ENCODE measurements at places on chromosomes 5 and 9. TPM values are rescaled to one million over a fixed set of nuclear protein-coding genes. Genes with fewer than 3 reads are reported as not detected.

GRCh38 chr5:126284977-126285696, 138.1 kb upstream of the GRAMD2B start:
- H3K4me1 ChIP-seq, result no peaks in the 10 kb centered on the region
- no peaks in the 10 kb centered on the region for H3K27me3 ChIP-seq
- no peak for DNase-seq
- no peak overlapping the region for H3K27ac ChIP-seq
- H3K36me3 ChIP-seq, result no peaks in the 10 kb centered on the region

DNA sequence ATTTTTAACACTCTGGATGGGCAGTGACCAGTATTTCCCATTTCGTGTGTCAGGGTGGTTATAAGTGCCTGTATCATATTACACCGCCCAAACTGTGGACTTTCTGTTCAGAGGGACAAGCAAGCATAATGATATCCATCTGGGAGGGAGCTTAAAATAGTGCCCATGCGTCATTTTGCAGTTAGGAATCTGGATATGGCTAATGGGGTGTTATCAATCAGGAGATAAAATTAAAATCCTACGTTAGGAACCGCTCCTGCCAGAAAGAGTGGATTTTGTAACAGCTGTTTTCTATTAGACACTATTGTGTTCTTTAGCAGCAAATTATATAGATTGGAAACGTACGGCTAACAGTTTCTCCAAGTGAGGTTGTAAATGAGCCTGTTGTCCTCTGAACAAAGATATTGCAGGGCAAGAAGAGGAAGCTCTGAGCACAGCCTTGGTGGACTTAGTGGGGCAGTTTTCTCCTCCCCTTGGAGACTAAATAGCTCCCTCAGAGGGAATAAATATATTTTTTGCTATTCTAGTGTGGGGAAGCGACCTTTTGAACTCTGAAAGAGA, 160.4 kb downstream of the SPATA31D1 start:
- no peaks in the 10 kb centered on the region for H3K4me1 ChIP-seq
- DNase-seq, result peak; percentile 94
- no peak overlapping the region for H3K27ac ChIP-seq

DNA sequence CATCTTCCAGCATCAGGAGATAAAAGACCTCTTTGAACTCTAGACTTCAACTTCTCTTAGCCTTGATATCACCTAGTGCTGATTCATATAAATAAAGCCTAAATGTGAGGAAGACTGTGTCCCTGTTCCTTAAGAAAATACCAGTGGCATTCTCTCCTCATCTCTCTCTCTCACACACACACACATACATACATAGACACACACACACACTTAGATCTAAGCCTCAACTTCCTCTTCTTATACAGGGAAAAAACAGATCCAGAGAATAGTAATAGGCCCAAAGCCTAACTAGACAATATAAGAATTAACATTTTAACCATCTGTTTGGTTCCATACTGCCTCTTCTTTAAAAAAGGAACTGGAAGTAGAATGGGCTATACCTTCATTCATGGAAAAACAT, 195.3 kb upstream of the NR4A3 start:
- no peaks in the 10 kb centered on the region for H3K27me3 ChIP-seq
- no peak overlapping the region for H3K27ac ChIP-seq
- DNase-seq, result no peak
- H3K4me1 ChIP-seq, result peaks cover 2% of the 10 kb centered on the region
- no peak overlapping the region for H3K4me3 ChIP-seq
- no peaks in the 10 kb centered on the region for H3K36me3 ChIP-seq

- no peak overlapping the region for H3K4me3 ChIP-seq
- DNase-seq, result no peak
- H3K27ac ChIP-seq, result no peak overlapping the region
- no peaks in the 10 kb centered on the region for H3K36me3 ChIP-seq
These were observed 68.4 kb upstream of the SMARCA2 start for GRCh38 chr9:1946526-1947283.

DNA sequence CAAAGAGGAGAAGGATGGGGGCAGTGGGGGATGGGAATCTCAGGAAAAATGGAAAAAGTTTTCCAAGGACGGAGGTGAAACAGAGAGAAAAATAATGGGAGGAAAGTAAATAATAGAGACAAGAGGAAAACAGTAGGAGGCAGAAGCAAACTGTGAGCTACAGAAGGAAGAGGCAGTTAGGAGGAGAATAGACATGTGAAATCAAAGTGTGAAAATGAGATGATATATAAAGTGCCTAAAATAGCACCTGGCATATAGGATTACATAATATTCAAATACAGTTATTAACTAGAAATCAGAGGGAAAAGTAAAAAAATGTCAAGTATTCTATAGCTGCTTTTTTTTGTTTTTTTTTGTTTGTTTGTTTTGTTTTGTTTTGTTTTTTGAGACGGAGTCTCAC, 44.0 kb upstream of the PLIN2 start:
- no peak for DNase-seq
- no peaks in the 10 kb centered on the region for H3K4me1 ChIP-seq
- no peaks in the 10 kb centered on the region for H3K27me3 ChIP-seq
- H3K36me3 ChIP-seq, result no peaks in the 10 kb centered on the region

DNA sequence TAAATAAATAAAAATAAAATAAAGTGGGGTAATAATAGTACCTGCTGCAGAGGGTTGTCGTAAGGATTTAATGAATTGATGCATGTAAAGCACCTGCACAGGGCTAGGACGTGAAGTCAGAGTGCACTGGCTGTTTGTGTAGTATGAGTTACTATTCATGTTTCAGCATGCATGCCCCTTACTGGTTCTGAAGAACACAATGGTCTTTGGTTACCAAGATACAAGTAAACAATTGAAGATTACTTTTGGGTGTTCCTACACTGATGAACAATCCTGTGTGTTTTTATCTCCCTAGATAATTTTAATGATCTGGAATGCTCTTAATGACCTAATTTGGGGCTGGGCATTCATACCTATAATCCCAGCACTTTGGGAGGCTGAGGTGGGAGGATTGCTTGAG, 23.2 kb upstream of the PRRC2B start:
- no peaks in the 10 kb centered on the region for H3K4me1 ChIP-seq
- no peak for DNase-seq
- no peak overlapping the region for H3K4me3 ChIP-seq
- H3K27ac ChIP-seq, result no peak overlapping the region
- H3K27me3 ChIP-seq, result no peaks in the 10 kb centered on the region
- H3K36me3 ChIP-seq, result no peaks in the 10 kb centered on the region

- DNase-seq, result no peak
- H3K4me3 ChIP-seq, result no peak overlapping the region
- H3K4me1 ChIP-seq, result no peaks in the 10 kb centered on the region
- no peaks in the 10 kb centered on the region for H3K36me3 ChIP-seq
These were observed 88.8 kb downstream of the CTNND2 start for GRCh38 chr5:11815481-11815880.

DNA sequence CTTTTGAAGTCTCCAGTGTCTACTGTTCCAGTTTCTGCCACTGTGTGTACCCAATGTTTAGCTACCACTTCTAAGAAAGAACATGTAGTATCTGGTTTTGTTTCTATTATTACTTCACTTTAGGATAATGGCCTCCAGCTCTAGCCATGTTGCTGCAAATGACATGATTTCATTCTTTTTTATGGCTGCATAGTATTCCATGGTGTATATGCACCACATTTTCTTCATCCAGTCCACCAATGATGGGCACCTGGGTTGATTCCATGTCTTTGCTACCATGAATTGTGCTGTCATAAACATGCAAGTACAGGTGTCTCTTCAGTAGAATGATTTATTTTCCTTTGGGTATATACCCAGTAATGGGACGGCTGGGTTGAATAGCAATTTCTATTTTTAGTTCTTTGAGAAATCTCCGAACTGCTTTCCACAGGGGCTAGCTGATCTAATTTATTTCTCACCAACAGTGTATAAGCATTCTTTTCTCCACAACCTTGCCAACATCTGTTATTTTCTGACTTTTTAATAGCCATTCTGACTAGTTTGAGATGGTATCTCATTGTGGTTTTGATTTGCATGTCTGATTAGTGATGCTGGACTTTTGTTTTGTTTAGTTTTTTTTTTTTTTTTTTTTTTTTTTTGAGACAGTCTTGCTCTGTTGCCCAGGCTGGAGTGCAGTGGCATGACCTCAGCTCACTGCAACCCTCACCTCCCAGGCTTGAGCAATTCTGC, 68.9 kb downstream of the WDR41 start:
- no peaks in the 10 kb centered on the region for H3K4me1 ChIP-seq
- no peak for DNase-seq
- H3K4me3 ChIP-seq, result no peak overlapping the region
- H3K27ac ChIP-seq, result no peak overlapping the region
- no peaks in the 10 kb centered on the region for H3K27me3 ChIP-seq
- H3K36me3 ChIP-seq, result no peaks in the 10 kb centered on the region

STPG3 gene
- not detected for total RNA-seq

FOXD4L5 gene
- total RNA-seq, result 0.25 TPM

SH3PXD2B gene
- total RNA-seq, result 13.0 TPM

GRCh38 chr9:79465156-79465555, 106.6 kb upstream of the TLE4 start:
- H3K36me3 ChIP-seq, result no peaks in the 10 kb centered on the region
- no peak overlapping the region for H3K27ac ChIP-seq
- H3K27me3 ChIP-seq, result no peaks in the 10 kb centered on the region
- no peak for DNase-seq
- H3K4me3 ChIP-seq, result no peak overlapping the region

DNA sequence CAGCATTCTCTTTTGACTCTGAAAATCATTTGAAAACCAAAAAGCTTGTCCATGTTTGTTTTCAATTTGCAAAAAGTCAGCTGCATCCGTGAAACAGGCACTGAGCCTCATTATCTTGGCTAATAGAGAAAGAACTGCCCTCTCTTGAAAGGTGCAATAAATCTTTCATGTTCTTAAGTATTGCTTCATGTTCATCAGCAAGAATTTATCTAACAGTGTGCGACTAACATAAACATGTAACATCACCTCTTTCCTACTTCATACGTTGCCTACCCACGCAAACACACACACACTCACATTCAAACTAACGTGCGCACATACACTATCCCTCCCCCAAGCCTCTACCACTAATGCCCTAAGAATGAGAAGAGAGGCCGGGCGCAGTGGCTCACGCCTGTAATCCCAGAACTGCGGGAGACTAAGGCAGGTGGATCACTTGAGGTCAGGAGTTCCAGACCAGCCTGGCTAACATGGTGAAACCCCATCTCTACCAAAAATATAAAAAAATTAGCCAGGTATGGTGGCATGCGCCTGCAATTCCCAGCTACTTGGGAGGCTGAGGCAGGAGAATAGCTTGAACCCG, 629.7 kb upstream of the ZNF608 start:
- H3K27ac ChIP-seq, result no peak overlapping the region
- no peaks in the 10 kb centered on the region for H3K36me3 ChIP-seq
- no peak for DNase-seq
- H3K27me3 ChIP-seq, result no peaks in the 10 kb centered on the region

GRCh38 chr5:93088592-93089389, 492.2 kb downstream of the NR2F1-AS1 start:
- no peaks in the 10 kb centered on the region for H3K36me3 ChIP-seq
- peak; percentile 80 for DNase-seq
- H3K27me3 ChIP-seq, result no peaks in the 10 kb centered on the region
- H3K4me3 ChIP-seq, result no peak overlapping the region
- no peaks in the 10 kb centered on the region for H3K4me1 ChIP-seq
- H3K27ac ChIP-seq, result no peak overlapping the region

DNA sequence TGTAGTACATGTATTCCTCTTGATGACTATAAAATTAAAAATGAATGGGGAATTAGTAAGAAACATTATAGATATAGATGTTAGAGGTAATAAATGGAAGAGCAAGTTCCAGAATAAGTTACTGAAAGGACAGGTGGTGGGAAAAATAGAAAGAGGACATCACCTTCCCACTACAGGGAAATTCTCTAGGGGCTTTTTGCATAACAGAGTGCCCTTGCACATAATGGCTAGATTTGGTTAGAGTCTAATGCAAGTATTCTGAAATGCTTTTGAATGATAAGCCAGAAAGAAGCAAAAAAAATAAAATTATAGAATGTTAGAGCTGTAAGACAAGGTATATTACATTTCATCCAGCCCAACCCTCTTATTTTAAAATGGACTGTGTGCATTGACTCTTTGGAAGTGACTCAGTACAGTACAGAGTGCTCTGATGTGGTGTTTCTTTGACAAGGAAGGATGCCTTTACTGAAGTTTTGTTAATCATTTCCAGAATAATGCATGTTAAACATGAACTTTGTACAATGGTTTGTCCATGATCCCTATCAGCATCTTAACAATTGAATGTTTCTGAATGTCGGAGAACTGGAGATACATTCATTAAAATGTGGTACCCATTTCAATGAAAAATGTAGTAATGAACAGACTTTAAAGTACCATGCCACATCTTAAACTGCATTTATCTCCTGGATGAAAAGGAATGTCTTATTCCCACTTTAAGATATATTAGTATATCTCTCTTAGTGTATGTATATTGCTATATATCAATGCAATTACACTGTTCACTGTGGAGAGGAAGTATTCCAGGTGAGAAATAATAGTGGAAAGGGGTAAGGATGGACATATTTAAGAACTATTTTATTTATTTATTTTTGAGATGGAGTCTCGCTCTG, 391.1 kb downstream of the ADGRV1 start:
- no peak overlapping the region for H3K27ac ChIP-seq
- no peaks in the 10 kb centered on the region for H3K27me3 ChIP-seq
- DNase-seq, result no peak
- H3K4me3 ChIP-seq, result no peak overlapping the region
- H3K36me3 ChIP-seq, result no peaks in the 10 kb centered on the region

DNA sequence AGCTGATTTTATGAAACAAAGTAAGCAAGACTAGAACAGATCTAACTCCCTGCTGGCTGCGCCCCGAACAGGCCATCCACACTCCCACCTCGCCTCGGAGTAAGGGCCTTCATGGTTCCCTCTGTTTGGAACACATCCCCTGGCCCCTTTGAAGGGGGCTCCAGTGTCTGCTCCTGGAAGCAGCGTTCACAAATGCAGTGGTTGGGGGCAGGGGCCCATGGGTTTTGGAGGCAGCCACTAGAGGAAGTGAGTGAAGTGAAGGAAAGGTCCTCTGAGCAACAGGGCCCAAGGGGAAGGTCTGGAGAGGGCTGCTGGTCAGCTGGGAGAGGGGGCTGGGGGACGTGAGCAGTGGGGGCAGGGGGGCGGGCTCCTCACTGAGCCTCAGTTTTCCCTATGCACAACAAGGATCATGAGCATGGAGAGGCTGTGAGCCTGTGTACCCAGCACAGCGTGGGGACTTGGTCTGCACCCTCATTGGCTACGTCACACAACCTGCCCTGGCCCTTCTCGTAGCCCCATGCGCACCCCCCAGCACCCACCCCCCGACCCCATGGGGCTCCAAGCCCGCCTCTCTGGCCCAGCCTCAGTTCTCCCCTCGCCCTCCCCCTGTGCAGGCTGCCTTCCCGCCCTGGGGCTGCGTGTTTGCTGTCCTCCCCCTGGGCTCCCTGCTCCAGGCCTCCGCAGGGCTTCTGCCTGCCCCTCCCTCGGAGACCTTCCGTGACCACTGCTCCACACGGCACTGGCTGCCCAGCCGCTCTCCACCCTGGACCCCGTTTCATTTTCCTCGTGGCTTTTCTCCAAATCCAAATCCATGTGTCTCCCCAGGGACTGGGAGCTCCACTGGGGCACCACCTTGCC, 39.5 kb downstream of the RASGEF1C start:
- DNase-seq, result peak; percentile 38
- peaks cover 19% of the 10 kb centered on the region for H3K4me1 ChIP-seq
- no peaks in the 10 kb centered on the region for H3K27me3 ChIP-seq
- no peak overlapping the region for H3K4me3 ChIP-seq
